ENCODE measurements at places on chromosomes 16 and 17.

- no peak for DNase-seq
These were observed 48.0 kb downstream of the N4BP1 start for GRCh38 chr16:48561960-48562393.

DNA sequence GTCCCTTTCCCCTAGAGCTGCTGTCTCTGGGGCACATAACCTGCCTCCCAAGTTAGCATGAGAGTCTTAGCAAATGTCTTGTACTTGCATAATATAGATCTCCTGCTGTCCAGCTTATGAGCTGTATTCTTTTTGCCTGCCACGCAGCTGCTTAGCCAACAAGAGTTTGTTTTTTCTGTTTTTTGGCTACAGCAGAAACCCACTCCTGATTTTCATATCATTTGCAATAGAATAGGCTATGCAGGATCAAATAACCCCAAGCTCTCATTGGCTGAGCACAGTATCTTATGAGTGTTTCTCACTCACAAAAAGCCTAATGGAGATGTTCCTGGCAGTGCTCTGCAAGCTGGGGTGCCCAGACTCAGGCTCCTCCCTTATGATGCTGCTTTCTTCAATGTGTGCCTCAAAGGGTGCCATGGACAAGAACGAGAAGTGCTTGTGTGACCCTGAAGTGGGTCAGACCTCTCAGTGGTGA lies 23.1 kb downstream of the B9D1 start:
- DNase-seq = no peak

- no peak for DNase-seq
These were observed 49.1 kb downstream of the SPAG9 start for GRCh38 chr17:51071556-51071955.

GRCh38 chr16:64061621-64062020 lies 1060.2 kb downstream of the CDH11 start:
- no peak for DNase-seq

DNA sequence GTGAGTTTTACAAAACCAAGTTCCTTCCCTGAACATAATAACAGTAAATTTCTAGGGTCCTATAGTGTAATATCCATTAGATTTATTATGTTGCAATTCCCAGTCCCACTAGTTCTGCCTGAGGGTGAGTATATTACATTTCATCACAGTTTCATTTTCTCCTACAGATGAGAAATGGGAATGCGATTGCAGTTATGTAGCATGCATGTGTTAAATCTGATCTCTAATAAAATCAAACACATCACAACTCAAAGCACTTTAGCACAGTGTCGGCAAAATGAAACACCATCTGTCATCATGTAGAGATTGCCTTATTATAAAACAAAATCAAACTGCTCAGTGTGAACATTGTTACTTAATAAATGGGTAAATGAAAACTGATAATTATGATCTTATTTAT lies 180.5 kb upstream of the TOX3 start:
- DNase-seq = no peak

DNA sequence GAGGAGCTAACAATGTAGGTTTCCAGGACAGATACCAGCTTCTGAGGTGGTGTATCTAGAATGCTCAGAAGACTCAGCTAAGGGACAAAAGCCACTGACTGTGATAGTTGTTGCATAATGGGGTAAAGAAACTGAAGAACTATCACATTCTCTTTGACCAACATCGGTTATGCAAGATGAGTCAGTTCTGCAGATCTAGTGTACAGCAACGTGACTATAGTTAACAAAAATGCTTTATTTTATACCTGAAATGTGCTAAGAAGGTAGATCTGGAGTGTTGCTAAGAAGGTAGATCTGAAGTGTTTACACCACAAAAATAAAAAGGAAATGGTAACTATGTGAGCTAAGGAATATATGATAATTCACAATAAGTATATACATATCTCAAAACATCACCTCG lies 2.5 kb downstream of the KRTAP9-6 start:
- no peak for DNase-seq

- no peak for DNase-seq
These were observed 325.9 kb downstream of the ZFHX3 start for GRCh38 chr16:72721981-72722380.

GRCh38 chr17:50598487-50598886 lies 36.2 kb upstream of the ABCC3 start:
- DNase-seq = no peak

- no peak for DNase-seq
These were observed 104.7 kb downstream of the LITAF start for GRCh38 chr16:11481987-11482386.

- DNase-seq = no peak
These were observed 98.5 kb downstream of the METRNL start for GRCh38 chr17:83177611-83178532.
